Activated CD4-positive, alpha-beta T cell treated with anti-CD3 and anti-CD28 coated beads for 24 hours (primary cell): ENCODE measurements at places on chromosomes 3 and 15.
A peak's percentile ranks its signal among the peaks of the same experiment; 100 is the strongest.

DNA sequence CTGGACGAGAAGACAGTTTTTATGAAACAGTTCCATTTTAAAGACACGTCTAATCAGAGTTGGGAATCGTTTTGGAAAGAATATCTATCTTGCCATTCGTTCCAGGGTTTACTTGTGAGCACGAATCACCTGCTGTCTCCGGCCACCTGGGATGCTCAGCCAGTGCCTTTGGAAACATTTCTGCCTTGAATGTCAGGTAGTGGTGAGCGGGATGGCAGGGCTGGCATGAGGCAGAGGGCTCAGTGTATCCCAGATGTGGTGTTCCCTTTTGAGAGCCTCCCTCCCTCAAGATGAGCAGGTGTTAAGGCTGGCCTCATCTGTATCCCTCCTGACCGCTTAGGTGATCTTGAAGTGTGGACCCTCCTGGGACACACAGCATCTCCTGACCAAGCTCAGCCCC is 47.9 kb upstream of the PLXNA1 start:
- no peak for DNase-seq

DNA sequence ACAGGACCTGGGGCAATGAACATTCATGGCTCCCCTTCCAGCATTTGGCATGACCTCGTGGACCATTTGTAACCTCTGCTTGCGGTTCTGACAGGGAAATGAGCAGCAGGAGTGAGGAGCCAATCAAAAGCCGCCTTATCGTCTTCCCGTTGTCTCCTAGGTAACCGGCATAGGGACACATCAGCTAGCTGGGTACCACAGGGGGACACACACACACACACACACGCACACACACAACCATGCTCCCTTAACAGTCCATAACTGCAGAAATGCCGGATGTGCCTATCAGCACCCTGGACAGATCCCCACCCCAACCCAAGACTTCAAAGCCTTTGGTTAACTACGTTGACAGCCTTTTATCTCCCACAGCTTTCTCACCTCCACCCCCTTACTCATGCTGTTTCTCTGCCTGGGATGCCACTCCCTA is 53.4 kb upstream of the CCDC174 start:
- DNase-seq = peak; percentile 34

DNA sequence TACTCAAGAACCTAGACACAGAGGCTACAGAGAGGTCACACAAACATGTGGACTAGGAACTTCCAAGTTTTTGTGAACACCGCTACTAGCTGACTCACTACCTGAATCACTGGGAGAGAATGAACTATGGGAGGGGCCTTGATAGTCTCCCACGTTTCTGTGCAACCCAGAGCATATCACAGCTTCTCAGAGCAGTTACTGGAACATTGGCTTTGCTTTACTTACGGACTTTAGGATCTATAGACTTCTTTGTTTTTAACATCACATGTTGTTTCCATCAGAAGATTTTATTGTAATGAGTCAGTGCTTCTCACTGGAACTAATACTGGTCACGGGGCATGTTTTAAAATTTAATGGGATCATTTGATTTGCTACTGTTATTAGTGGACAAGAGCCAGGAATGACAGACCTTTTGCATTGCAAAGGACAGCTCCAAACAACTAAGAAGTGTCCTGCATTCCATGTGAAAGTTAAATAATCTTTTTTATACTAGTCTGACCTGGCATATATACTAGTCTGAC is 35.6 kb downstream of the RTP4 start:
- DNase-seq = no peak

- no peak for DNase-seq
These were observed 472.5 kb upstream of the SGO1 start for GRCh38 chr3:20658491-20658890.
